ENCODE measurements at places on chromosomes 2 and 18.

DNA sequence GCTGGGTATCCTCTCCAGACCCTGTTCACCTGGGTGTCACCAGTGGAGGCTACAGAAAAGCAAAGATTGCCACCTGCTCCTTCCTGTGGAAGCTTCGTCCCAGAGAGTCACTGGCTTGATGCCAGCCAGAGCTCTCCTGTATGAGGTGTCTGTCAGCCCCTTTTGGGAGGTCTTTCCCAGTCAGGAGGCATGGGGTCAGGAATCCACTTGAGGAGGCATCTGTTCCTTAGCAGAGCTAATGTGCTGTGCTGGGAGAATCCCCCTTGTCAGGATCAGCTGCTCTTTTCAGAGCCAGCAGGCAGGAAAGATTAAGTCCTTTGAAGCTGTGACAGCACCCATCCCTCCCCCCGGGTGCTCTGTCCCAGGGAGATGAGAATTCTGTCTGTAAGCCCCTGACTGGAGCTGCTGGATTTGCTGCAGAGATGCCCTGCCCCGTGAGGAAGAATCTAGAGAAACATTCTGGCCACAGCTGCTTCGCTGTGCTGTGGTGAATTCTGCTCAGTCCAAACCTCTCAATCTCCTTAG, 121.8 kb downstream of the GPR39 start:
- no peak for DNase-seq

DNA sequence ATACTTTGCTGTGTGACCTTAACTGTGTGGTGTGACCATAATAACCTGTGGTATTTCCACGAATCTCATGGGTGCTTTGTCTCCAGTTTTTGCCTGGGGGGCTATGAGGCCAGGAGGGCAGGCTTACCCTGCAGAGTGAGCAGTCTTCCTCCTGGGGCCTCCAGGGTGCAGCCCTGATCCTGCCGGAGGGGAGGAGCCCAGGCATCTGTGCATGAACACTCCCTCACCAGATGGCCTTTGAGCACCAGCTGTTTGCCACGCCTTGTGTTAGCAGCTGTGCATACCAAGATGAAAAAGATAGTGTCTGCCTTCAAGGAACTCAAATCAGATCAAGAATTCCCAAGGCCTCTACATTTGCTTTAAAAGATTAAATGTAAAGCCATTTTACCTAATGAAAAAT, 75.0 kb upstream of the RBM44 start:
- no peak for DNase-seq

- DNase-seq, result no peak
Measured at GRCh38 chr2:234691968-234692955, 195.4 kb upstream of the ARL4C start.

GRCh38 chr2:138950486-138950885, 170.3 kb upstream of the NXPH2 start:
- no peak for DNase-seq

DNA sequence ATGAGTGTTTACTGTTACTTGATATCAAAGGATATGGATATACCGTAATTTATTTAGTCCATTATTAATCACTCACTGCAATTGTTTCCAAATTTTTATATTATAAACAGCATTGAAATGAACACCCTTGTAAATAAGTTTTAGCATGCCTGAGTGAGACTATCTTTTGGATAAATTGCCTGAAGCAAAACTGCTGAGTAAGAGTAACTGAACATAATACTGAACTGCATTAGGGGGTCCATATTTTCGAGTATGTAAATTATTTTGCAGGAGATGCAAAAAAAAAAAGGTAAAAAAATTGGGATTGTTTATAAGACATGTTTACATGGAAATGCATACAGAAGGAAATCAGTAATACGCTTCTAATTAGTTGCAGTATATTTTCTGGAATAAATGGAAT, 215.6 kb upstream of the SMAD7 start:
- DNase-seq, result no peak

DNA sequence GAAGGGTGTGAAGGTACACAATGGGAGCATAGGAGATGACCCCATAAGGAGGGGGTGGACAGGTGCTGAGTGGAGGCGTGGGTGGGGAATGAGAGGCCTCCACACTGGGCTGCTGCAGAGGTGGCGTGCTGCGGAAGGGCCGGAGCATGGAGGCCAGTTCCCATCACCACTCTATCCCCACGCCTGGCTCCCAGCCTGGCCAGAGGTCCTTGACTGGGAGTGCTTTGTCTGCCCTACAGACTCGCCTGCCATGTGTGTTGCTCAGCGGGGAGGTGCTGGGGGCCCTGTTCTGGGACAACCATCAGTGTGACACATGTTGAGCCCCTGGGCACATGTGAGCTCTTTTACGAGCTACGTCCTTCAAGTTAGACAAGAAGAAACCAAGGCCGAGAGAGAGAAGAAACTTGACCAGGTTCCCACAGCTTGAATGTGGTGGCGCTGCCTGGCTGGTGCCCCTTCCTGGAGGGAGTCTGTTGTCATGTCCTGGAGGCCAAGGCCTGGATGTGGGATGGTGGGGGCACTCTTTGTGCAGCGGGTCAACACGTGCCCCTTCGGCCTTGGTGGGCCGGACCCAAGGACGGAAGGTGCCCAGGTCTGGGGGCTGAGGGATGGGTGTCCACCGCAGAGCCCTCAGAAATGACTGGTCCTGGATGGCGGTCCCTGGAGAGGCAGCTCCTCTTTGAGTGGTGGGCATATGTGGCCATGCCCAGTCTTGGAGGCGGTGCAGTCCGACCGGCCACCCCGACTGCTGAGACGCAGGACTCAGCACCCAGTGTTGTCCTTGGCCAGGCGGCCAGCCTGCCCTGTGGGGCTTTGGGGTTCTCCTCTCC, 1.2 kb upstream of the INPP5D start:
- DNase-seq, result no peak

DNA sequence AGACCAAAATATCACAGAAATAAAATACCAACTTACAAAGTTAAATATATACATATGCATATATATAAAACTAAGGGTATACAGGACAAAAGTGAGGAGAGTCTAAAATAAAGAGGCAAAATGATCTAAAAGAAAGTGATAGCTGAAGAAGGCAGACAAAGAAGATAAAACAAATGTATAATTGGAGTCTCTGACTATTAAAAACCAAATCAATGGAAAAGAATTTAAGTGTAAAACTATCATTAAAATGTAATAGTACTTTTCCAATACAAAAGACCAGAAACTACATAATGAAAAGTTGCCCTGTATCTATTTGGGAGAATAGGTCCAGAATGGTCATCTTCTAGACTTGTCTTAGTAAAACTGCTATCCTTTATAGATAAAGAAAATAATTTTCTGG, 267.4 kb upstream of the KLHL14 start:
- DNase-seq, result no peak

GRCh38 chr2:65710356-65710755, 278.0 kb upstream of the SPRED2 start:
- DNase-seq, result no peak

DNA sequence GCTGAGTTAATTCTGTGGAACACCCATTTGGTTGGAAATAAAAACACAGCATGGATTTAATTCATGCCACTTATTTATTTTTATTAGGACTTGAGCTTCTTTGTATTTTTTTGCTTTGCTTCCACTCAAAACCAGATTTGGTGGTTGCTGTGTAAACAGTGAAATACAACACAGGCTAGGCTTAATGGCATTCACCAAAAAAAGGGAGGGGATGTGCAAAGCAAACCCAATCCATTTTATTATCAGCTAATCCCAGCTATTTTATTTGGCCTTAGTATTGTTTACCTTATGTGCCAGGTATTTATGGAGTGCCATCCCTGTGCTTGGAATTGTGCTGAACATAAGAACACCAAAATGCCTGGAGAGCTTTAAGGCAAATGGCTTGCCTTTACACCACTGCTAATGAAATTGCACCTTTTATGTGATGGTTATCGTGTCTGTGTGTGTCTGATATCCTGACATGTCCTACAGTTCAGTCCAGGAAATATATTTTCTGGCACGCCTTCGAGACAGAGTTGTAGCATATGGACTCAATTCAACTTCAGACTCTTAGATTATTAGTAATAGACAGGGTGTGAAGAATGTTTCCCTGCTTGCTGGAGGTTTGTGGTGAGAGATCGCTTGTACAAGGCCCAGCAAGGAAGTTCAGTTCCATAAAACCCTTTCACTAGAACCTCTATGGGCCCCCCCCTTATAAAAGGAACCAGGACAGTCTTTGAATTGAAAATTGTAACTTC, 99.6 kb downstream of the PRPF40A start:
- no peak for DNase-seq

GRCh38 chr18:27378431-27379095, 193.5 kb upstream of the CHST9 start:
- DNase-seq, result no peak

DNA sequence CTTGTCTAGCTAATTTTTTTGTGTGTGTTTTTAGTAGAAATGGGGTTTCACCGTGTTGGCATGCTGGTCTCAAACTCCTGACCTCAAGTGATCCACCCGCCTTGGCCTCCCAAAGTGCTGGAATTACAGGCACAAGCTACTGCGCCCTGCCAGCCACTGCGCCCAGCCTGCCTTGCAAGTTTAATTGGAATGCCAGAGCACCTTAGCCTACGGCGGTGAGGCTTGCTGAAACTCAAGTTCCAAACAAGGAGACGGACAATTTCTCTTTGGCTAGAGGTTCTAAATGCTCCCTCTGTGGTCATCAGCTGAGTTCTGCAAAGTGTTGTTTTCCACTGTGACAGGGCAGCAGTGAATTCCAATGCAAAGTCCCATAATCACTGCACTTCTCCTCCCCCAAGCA, 583.4 kb downstream of the KCNJ3 start:
- no peak for DNase-seq

DNA sequence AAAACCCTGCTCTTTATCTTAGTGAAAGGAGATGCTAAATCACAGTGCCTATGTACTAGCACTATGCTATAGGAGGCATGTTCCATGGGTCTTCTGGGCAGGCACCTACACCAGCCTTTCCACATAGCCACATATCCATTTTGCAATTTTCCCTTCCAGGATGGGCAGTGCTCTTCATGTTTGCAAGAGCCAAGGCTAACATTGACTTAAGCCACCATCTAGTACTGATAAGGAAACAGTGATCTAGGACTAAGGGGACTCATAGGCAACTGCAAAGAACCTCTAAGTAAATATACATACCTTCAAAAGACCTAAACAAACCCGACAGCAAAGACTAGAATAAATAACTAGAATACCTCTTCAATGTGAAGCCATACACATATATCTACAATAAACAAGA, 919.7 kb upstream of the GYPC start:
- no peak for DNase-seq

DNA sequence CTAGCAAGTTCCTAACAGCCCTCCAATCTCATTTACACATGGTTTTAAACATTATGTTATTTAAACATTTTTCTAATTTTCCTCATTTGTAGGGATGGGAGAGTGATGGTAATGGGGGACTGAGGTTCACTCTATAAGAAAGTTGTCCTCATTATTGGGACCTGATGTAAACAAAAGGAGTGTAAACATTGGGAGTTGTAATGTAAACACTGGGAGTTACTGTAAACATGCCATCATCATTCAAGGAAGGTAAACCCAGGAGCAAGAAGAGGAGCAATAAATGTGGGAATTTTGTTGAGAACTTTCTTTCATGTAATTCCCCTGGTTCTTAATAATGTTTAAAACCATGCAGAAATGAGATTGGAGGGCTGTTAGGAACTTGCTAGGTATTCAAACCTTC, 17.8 kb downstream of the RFTN2 start:
- no peak for DNase-seq

DNA sequence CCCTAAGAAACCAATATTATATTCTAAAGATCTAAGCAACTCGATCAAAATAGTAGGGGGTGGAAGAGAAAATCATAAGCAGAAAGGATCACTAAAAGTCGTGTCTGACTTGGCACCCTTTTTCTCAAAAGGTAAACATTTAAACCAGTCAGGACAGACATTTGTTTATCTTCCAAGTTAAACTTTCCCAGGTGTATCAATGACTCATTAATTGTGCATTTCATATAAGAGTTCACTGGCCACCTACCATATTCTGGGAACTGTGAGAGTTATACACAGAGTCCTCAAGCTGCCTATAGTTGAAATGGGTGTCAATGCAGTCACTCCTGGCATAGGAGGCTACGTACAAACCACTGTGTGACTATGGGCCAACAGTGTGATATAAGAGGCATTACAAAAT, 4.8 kb upstream of the ACVR1 start:
- DNase-seq, result no peak

- no peak for DNase-seq
Measured at GRCh38 chr2:9440058-9440727, 16.7 kb downstream of the CPSF3 start.

- DNase-seq, result no peak
Measured at GRCh38 chr2:46431481-46432235, 47.7 kb upstream of the TMEM247 start.

DNA sequence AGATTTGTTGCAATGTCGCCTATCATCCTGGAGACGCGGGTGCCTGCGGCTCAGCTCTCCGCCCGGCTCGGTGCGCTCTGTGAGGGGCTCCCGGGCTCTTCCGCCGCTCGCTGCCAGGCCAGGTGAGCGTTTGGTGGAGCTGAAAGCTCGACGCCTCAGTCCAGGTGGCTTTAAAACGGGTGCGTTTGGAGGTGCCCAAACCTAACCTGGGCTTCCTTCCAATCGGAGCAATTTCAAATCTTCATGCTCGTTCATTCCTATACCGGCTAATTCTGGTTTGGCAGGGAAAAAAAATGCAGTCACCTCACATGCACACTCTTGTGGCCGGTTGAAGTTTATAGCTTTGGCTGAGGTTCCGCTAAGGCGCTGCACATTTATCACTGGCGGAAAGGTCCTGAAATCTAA, at the start of gene SLC16A14:
Gene SLC16A14, minus strand, starts transcription at position 274 of the 405 bp plus-strand sequence. CDS start 9,572 bp downstream, outside the sequence.
- no peak for DNase-seq

DNA sequence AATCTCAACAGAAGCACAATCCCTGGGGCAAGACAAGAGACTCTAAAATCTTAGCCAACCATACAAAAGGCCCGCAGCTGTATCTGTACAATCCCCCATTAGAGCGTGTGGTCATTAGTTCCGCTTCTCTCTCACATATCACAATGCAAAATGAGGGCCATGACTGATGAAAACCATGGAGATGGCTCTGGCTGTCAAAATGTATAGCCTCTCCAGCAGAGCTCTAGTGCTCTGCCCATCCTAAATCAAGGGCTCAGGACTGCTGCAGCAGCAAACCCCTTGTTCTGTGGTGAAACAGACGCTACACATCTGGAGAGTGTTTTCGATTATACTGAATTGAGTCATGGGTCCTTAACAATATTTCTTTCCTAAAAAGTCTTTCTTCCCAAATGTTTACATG, 221.0 kb downstream of the PID1 start:
- no peak for DNase-seq

DNA sequence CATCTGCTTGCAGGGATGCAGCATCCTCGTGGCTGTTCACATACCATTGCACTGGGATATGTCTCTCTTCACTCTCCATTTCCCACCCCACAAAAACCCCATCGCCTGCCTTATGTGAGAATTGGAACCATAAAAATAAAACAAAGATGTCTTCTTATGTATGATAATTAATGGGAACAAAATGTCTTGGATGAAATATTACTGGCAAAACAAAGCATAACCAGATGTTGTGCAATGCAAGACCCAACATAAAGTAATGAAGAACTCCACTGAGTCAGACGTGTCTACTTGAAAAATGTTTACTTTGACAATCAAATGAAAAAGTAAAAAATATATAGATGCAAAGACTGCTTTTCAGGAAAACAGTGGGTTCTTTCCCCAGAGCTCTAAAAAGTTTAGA, 611.3 kb upstream of the SYT4 start:
- DNase-seq, result no peak

- DNase-seq, result no peak
Measured at GRCh38 chr2:64699712-64700111, 46.0 kb upstream of the SERTAD2 start.

- no peak for DNase-seq
Measured at GRCh38 chr18:50711386-50711785, 108.4 kb downstream of the MRO start.

- no peak for DNase-seq
Measured at GRCh38 chr2:167353605-167354280, 465.5 kb downstream of the XIRP2 start.
